ENCODE measurements at places on chromosomes 5 and 9. TPM values are rescaled to one million over a fixed set of nuclear protein-coding genes. Genes with fewer than 3 reads are reported as not detected.

GRCh38 chr5:178381921-178382695 is 149.5 kb upstream of the PHYKPL start:
- no peaks in the 10 kb centered on the region for H3K27me3 ChIP-seq
- no peak overlapping the region for H3K4me3 ChIP-seq
- no peak overlapping the region for H3K27ac ChIP-seq
- no peak for DNase-seq

DNA sequence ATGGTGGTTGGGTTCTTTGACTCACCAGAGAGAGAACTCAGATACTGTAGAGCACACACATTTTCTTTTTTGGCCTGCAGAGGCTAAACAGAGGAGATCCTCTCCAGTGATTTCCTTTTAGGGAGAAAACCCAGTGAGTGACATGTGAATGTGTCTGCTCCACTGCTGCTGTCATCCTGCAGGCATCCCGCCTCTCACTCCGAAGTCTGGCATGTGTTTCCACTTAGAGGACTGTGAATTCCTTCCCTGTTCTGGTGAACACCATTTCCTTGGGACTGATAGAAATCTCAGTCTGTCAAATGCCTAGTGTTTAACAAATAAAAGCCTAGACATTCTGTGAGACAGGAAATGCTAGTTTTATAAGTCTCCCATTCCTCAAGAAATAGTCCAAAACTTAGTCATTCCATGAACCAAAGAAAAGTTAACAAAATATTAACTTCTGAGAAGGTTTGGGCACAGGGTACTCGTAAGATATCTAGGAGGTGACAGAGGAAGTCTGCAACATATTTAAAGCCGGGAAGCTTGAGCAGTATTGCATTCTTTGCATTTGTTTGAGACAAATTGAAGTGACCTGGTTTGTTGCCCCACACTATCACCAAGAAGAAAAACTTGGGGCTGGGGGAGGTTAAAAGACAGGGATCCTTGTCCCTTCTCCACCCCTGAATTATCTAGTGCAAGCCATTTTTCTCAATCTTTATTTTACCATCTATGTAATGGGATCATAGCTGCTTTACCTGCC is 74.9 kb upstream of the NIPAL4 start:
- H3K36me3 ChIP-seq: no peaks in the 10 kb centered on the region
- H3K27me3 ChIP-seq: no peaks in the 10 kb centered on the region
- peaks cover 57% of the 10 kb centered on the region for H3K4me1 ChIP-seq
- H3K4me3 ChIP-seq: no peak overlapping the region

- no peaks in the 10 kb centered on the region for H3K27me3 ChIP-seq
- H3K4me3 ChIP-seq: no peak overlapping the region
- DNase-seq: no peak
- no peak overlapping the region for H3K27ac ChIP-seq
Measured at GRCh38 chr5:11620172-11620571, 284.1 kb downstream of the CTNND2 start.

The GABRA6 gene
- not detected for total RNA-seq

- H3K36me3 ChIP-seq: no peaks in the 10 kb centered on the region
- no peaks in the 10 kb centered on the region for H3K4me1 ChIP-seq
- no peaks in the 10 kb centered on the region for H3K27me3 ChIP-seq
Measured at GRCh38 chr5:175257847-175258194, 186.2 kb downstream of the DRD1 start.

The AK1 gene
- 115 TPM for total RNA-seq

The CEP120 gene
- 18.8 TPM for total RNA-seq

GRCh38 chr9:75907329-75907728 is 16.9 kb downstream of the PCSK5 start:
- H3K36me3 ChIP-seq: no peaks in the 10 kb centered on the region
- DNase-seq: peak; percentile 29
- peaks cover 2% of the 10 kb centered on the region for H3K4me1 ChIP-seq
- H3K27me3 ChIP-seq: no peaks in the 10 kb centered on the region
- H3K27ac ChIP-seq: no peak overlapping the region

The SPINK7 gene
- not detected for total RNA-seq

GRCh38 chr5:118596255-118596654 is 392.1 kb downstream of the DTWD2 start:
- no peak for DNase-seq
- H3K27me3 ChIP-seq: no peaks in the 10 kb centered on the region
- H3K4me1 ChIP-seq: no peaks in the 10 kb centered on the region
- H3K36me3 ChIP-seq: no peaks in the 10 kb centered on the region
- no peak overlapping the region for H3K4me3 ChIP-seq

DNA sequence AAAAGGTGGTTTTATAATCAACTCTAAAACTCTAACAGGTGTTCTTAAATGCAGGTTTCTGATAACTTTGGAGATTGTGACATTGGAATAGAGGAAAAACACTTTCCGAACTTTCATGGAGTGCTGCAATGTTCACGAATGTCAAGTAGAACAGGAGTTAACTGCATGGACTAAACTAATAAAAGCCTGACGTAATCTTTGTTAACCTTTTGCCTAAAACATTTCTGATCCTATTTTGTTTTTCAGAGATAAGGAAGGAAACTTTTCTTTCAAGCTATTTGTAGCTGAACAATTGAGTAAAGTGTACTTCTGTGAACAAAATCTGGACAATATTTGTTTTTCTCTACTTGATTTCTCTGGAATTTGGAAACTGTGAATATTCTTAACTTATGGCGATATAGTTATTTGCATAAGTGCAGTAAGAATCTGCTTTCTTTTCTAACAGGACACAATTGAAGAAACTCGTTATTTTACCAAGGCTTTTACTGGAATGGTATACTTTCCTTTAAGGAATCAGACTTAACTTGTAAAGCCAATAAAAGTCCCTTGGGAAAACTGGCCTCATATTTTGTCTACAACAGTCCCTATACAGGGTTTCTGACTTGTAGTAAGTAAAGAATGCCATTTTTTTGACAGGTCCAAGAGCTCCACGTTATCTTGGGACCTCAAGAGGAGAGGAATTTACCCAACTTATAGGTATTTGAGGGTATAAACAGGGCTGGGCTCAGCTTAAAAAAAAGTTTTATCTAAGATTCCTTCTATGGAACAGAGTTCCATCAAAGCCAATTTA is 154.7 kb downstream of the NXNL2 start:
- DNase-seq: no peak
- no peak overlapping the region for H3K4me3 ChIP-seq
- H3K27me3 ChIP-seq: no peaks in the 10 kb centered on the region
- H3K36me3 ChIP-seq: no peaks in the 10 kb centered on the region

- peaks cover 26% of the 10 kb centered on the region for H3K4me1 ChIP-seq
- H3K27ac ChIP-seq: peak overlapping the region; percentile 70
- peak overlapping the region; percentile 23 for H3K4me3 ChIP-seq
- peak; percentile 70 for DNase-seq
Measured at GRCh38 chr9:37290940-37291485, 131.5 kb upstream of the GRHPR start.

The COL15A1 gene
- total RNA-seq: not detected

DNA sequence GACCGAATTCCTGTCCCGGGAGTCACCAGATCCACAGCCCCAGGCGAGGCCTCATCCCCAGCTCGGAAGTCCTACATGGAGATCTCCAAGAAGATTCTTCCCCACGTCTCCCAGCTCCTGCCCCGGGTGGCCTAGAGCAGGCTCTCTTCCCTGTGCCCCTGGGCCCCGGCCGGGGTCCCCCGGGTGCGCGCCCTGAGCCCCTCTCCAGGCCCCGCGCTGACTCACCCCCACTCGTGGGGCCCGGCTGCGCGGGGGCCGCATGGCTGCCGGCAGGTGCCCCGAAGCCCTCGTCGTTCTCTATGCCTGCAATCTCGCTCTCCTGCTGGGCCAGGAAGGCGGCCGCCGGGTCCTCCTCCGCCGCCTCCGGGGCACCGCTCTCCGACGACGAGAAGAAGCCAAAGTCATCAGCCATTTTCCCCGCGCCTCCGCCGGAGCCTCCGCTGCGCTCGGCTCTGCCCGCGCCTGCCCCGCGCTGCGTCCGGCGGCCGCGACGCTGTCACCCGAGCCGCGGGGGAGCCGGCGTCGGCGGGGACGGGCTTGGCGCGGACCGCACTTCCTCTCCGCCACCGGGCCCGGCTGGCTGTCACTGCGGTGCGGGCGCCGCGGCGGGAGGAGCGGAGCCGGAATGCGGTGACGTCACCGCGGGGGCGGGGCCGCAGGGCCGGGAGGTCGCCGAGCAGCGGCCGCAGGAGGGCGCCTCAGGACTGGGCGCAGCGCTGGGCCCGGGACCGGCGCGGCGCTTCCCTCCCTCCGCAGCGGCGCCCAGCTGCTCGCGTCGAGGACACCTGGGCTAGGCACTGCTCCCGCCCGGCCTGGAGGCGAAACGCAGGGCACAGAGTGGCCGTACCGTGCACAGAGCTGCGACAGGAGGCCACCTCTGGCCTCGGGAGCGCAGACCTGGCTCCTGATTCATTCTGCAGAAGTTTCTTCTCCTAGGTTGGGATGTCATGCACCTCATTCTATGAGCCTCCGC is at the start of gene CLTB:
TSS of gene CLTB (minus strand) at position 588 of the 973 bp plus-strand sequence. CDS start at position 412, 176 bp downstream.
- H3K36me3 ChIP-seq: no peaks in the 10 kb centered on the region
- no peaks in the 10 kb centered on the region for H3K27me3 ChIP-seq
- peak within 1 kb of the TSS; percentile 86 for H3K27ac ChIP-seq

The CDH10 gene
- total RNA-seq: not detected

The MARCHF11 gene
- not detected for total RNA-seq

DNA sequence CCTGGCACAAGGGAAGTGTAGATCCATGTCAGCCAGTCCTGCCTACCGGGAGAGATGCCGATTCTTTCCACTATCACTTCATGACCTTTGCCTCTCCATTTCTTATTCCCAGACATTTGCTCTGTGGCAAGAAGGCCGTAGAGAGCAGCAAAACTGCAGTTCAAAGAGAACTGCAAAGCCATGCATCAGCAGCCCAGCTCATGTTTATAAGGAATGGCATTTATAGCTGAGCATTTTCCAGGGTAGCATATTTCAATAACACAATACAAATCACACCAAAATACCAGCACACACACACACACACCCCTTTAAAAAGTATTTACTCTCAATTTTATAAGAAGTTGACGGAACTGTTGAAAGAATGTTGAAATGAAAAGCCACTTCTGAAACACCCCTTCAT is 126.7 kb upstream of the EGFLAM start:
- H3K27ac ChIP-seq: no peak overlapping the region
- no peaks in the 10 kb centered on the region for H3K36me3 ChIP-seq
- H3K4me1 ChIP-seq: no peaks in the 10 kb centered on the region
- H3K27me3 ChIP-seq: no peaks in the 10 kb centered on the region

GRCh38 chr5:142132916-142133315 is 24.3 kb downstream of the NDFIP1 start:
- H3K4me3 ChIP-seq: no peak overlapping the region
- DNase-seq: no peak
- H3K27me3 ChIP-seq: no peaks in the 10 kb centered on the region
- no peak overlapping the region for H3K27ac ChIP-seq
- H3K4me1 ChIP-seq: no peaks in the 10 kb centered on the region
- peaks cover 2% of the 10 kb centered on the region for H3K36me3 ChIP-seq

The SHISAL2B gene
- not detected for total RNA-seq

The SLC27A6 gene
- total RNA-seq: 0.18 TPM

DNA sequence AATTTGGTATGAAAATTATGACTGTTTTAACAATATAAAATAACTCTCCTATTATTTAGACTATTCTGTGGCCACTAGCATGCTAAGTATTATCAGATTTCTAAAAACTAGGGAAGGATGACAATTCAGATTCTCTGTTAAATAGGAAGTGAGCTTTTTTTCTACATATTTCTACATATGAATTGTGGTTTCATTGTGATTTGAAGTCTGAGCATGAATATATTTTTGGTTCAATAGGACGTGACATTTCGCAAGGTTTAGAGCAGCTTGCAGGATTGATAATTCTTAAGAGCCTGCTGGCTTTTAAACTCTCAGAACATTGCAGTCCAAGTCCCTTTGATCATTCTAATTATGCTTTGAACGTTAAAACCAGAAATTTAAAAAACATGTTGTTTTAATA is 82.9 kb downstream of the ADGRV1 start:
- H3K27me3 ChIP-seq: no peaks in the 10 kb centered on the region
- no peaks in the 10 kb centered on the region for H3K4me1 ChIP-seq
- no peak overlapping the region for H3K27ac ChIP-seq
- no peaks in the 10 kb centered on the region for H3K36me3 ChIP-seq
